ENCODE measurements at places on chromosomes 16 and 17.

DNA sequence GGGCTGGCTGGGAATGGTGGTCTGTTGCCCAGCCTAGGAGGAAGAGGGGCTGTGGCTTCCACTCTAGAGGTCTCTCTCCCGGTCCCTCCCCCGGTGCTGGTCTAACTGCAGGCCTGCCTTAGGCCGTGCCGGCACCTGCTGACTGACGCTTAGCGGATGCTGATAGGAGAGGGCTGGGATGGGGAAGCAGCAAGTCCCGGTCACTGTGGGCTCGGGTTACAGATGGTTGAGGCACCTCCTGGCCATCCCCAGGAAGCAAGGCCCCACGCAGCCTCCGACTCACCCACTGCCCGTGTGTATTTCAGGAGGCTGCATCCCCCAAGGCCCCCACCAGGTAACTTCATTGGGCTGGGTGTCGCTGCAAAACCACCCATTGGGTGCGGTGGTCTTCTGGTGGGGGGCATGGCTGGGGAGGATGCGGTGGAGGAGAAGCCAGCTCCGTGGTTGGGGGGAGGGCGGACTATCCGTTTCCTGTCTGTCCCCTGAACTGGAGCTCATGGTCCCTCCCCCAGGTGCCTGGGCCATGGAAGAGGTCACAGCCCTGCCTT lies 278.9 kb downstream of the SEC14L1 start:
- no peak for DNase-seq

GRCh38 chr16:85286951-85287814 lies 174.9 kb upstream of the CIBAR2 start:
- DNase-seq: no peak

DNA sequence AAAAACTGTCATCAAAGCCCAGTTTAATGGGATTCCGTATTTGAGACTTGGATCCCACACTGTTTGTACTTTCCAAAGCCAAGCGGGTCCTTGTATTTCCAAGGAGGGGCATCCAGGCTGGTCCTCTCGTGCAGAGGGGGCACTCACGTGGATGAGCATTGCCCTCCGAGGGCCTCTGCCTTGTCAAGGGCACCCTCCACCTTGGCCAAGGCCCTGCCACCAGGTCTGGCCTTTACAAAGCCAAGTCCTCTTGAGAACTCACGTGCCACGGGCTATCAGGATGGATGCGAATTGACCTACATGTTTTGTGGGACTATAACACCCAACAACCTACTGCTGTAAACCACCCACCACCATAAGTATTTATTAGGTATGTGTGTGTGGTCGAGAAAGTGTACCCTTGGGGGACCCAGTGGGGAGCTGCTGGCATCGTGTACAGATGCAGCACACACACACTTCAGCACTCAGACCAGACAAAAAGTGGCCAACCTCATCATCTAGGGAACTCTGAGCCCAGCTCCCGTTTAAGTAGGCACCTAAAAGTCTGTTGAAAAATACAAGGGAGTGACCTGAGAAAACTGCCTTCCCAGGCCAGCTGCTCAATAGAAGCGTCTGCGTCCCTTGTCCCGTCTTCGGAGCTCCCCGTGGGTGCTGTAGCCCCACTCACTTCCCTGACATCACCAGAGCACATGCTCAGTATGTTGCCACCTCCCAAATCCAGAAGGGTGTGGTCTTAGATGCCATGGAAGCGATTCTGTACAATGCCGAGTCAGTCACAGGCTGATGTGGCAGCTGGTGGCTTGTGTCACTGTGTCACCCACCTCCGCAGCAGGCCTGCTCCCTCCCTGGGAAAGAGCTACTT lies 12.9 kb downstream of the MAP1LC3B start:
- DNase-seq: no peak

DNA sequence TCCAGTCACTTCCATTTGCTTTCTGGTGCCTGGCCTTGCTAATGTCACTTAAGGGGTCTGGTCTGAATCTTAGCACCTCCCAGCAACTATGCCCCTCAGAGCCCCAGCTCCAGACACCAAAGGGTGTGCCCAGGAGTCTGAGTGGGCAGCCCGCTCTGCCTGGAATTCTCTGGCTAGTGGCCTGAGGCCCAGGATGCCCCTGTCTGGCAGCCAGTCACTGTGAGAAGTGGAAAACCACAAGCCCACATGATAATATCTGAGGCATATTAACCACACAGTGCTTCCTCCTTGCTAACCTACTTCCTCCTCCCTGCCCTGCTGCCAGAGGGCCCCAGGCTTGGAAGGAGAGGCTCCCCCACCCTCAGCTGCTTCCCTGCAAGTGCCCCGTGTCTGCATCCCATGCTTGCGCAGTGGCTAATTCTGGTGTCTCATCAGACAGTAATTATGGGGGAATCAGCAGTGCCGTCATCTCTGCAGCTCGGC lies 14.0 kb downstream of the SRCIN1 start:
- no peak for DNase-seq

DNA sequence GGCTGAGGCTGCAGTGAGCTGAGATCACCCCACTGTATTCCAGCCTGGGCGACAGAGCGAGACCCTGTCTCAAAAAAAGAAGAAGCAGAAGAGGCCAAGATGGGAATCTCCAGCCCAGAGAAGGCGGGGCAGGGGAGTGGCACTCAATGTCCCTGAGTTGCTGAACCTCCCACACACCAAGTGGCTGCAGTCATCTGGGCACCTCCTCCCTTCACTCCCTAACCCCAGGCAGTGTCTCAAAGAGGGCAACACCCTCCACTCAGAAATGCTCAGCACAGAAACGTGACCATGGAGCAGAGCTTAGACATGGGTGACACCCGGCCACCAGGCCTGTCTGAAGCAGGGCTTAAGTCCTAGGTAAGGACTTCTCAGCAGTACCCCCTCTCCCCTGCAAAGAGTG lies 36.3 kb upstream of the BCAR1 start:
- no peak for DNase-seq

- DNase-seq: no peak
Observed at GRCh38 chr17:31580706-31581490, 189.4 kb downstream of the RAB11FIP4 start.

GRCh38 chr17:39663340-39663687 lies 1.8 kb upstream of the TCAP start:
- DNase-seq: no peak

DNA sequence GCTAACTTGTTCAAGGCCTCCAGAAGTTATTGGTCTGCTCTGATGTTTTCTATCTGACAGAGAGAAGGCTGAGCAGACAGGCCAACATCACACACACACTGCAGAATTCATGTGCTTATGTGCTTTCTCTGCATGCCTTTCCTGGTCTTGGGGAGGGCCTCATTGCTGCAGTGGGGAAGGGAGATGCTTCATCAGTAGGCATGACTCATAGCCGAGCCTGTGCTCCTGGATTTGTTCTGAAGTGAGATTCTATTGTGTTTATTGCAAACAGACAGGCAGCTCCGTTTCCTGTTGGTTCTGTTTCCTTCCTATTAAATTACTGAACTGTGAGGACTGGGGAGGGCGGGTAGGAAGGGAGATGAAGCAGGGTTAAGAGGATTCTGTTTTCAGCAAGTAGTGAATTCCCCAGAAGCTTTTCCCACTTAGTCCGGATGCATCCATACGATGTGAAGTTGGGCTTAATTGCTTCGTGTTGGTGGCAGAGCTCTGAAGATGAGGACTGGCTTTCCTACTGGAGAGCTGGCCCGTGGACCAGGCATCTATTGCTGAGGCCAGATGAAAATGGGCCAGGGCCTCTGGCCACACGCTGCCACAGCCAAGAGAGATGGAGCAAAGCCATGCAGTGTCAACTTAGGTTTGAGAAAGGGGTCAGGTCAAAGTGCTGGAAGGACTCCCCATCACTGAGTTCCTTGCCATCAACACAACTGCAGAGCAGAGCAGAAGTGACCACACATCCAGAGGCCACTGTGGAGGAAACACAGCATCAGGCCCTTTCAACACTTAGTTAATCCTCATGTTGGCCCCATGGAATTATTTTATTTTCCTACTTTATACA lies 179.3 kb downstream of the UTP18 start:
- DNase-seq: no peak

- no peak for DNase-seq
Observed at GRCh38 chr16:50685462-50686063, 4.5 kb upstream of the SNX20 start.

GRCh38 chr17:16438173-16438556 lies 22.8 kb downstream of the TRPV2 start:
- DNase-seq: no peak

DNA sequence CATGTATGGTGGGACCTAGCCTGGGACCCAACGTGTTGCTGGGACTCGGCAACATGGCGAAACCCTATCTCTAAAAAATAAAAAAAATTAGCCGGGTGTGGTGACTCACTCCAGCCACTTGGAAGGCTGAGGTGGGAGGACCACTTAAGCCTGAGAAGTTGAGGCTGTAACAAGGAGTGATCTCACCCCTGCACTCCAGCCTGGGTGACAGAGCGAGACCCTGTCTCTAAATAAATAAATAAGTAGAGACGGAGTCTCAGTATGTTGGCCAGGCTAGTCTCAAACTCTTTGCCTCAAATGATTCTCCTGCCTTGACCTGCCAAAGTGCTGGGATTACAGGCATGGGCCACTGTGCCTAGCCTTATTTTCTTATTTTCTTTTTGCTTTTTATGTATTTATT lies 10.1 kb upstream of the CNP start:
- no peak for DNase-seq

GRCh38 chr17:48301002-48301401 lies 129.0 kb downstream of the SKAP1 start:
- no peak for DNase-seq

DNA sequence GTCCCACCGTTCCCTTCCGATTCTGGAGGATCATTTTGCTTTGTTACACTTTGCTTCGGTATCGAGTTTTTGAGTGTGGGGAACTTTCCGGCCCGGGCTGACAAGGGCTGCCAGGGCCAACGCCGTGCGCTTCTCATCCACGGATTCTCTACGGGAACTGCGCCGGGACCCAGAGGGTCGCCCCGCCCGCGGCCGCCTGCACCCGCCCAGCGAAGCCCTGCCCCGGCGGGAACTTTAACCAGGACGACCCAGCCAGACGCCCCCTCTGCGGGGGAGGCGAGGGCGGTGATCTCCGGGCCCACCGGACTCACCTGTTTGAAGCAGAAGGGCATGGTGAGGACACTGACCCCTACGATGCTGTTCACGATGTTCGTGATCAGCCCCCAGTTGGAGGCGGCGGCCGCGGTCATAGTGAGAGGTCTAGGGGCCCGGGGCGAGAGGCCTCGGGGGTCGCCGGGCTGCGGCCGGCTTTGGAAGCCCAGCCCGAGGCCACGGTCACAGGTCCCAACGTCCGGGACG lies 536 bp downstream of the SLC38A10 start:
- no peak for DNase-seq

- no peak for DNase-seq
Observed at GRCh38 chr17:78939615-78940014, 14.4 kb upstream of the TIMP2 start.

DNA sequence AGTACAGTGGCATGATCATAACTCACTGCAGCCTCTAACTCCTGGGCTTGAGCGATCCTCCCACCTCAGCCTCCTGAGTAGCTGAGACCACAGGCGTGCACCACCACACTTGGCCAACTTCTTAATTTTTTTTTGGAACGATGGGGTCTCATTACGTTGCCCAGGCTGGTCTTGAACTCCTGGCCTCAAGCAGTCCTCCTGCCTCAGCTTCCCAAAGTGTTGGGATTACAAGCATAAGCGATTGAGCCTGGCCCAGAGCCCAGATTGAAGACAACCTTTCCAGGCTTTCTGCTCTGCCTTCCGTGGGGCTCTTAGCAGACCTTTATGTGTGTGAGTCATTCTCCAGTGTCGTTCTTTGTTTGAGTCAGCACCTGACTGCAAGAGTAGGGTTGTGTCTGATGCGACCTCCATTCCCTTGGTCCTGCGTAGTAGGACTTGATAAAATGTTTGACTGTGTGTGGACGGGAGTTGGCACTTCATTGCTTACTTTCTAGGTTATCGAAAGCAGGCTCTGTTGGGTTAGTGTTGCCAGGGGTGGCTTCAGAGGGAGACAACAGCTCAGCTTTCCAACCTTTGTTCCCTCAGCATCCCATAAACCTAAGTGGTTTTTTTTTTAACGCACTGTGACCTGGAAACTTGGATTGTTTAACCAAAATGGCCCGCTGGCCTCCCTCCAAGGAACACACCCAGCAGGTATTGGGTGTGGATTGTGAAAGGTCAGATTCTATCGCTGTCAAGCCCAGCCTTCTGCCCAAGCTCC lies 26.4 kb downstream of the EEF2K start:
- DNase-seq: no peak

- DNase-seq: no peak
Observed at GRCh38 chr17:68822719-68823289, 132.4 kb downstream of the ABCA8 start.

DNA sequence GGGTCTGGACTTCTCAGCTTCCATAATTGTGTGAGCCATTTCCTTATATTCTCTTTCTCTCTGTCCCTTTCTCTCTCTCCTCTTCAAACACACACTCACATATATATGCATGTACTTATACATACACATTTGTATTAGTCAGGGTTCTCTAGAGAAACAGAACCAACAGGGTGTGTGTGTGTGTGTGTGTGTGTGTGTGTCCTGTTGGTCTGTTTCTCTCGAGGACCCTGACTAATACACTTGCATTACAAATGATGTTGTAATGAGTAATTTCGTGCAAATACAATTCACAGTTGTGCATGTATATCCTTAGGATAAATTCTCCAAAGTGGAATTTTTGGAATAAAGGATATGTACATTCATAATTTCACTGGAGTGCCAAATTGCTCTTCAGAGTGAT lies 115.3 kb downstream of the NPIPB5 start:
- no peak for DNase-seq

DNA sequence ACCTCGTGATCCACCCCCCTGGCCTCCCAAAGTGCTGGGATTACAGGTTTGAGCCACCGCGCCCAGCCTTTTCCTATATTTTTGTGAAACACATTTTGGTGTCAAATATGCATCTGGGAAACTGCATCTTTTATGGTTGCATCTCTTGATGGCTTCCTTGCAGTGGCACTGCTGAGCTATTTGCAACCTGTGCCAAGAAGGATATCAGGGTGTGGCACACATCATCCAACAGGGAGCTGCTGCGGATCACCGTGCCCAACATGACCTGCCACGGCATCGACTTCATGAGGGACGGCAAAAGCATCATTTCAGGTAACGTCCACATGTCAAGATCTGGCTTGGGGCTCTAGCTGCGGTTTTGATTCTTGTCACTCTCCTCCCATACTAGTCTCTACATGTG lies 16.8 kb upstream of the USP43 start:
- DNase-seq: no peak

GRCh38 chr17:1554751-1555540 lies 7.6 kb downstream of the PITPNA start:
- DNase-seq: no peak

GRCh38 chr17:79843816-79844800 lies 4.9 kb upstream of the CBX4 start:
- no peak for DNase-seq

DNA sequence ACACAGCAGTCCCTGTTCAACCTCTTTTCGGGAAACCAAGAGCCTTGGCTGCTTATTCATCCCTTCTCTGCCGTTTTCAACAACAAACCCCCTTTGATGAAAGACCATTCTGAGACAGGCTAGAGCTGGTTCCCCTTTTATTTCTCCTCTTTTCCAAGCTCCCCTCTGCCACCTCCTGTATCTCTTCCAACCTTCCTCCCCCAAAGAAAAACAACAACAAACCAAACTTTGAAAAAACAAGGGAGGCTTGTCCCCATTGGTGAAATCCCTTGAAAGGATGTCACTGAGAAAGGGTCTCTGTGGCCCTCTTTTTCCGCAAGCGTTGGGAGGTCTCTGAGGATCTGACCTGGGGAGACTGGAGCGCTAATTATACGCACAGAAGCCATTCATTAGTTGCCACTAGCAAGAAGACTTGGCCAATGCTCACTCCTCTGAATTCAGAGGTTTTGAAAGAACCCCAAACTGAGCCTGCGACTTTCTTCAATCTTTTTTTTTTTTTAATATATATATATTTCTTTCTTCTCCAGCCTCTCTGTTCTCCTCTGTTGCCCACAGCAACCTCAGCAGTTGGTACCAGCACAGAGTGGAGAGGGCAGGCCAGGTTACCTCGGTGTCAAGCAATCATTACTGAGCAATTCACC lies 101.4 kb downstream of the PITPNC1 start:
- DNase-seq: no peak
